NCI-H1930 (cell line): ENCODE measurements at places on chromosomes 3 and 15.

- DNase-seq, result no peak
Measured at GRCh38 chr3:18295171-18295920, 129.8 kb downstream of the SATB1 start.

DNA sequence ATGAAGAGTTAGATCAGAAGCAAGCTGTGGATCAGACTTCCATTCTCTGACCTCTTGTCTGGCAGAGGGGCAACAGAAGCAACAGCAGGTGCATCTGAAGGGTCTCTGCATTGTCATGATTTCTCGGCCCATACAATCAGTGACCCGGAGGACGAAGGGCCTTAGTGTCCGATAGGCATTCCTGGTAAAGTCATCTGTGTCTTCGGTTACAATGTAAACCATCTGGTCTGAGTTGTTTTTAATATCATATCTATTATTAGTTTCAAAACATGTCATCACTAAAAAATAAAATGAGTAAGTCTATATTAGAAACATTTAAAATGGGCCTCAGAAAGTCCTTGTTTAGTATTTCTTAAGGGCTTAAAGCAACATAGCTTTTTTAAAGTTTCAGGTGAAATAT is 38.8 kb upstream of the PLOD2 start:
- DNase-seq, result no peak

DNA sequence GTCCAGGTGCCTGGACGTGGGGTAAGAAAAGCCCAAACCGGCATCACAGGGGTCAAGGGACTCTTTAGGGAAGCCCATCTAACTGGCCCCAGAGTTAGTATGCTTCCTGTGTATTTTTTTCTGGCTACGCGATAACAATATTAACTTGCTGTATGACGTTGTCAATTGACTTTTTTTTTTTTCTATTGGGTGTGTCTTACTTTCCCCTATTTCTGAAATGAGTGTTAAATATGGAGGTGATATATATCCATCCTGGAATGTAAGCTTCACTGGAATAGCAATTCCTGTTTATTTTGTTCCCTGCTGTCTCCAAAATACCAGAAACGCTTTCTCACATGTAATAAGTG is 598 bp upstream of the GMNC start:
- DNase-seq, result no peak

GRCh38 chr3:181719991-181720680 is 8.4 kb downstream of the SOX2 start:
- no peak for DNase-seq

DNA sequence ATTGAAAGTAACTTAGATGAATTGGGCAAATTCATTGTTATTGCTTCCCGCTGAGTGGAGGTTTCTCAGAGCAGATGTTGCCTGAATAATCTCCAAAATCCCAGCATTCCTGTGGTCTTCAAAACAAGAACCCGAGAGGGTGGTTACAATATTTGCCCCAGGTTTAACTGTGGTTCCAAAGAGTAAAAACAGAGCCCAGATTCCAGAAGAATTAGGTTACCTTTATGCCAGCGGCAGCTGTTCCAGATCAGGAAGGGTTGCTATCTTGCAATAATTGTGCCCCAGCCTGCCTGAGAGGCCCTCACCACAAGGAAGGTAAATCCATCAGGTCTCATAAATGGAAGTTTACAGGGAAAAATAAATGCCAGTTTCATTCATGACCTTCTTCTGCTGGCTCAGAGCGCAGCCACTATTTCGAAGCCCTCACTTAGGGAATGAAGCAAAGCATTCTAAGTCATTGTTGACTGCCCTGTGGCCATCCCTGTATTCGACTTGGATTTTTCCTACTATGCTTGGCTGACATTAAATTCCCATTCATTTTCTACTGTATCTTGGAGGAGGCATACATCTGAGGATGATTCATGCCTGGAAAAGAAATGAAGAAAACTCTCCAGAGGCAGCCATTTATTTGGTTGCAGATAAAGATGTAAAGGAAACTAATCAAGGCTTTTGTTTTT is 54.6 kb downstream of the SSUH2 start:
- no peak for DNase-seq

DNA sequence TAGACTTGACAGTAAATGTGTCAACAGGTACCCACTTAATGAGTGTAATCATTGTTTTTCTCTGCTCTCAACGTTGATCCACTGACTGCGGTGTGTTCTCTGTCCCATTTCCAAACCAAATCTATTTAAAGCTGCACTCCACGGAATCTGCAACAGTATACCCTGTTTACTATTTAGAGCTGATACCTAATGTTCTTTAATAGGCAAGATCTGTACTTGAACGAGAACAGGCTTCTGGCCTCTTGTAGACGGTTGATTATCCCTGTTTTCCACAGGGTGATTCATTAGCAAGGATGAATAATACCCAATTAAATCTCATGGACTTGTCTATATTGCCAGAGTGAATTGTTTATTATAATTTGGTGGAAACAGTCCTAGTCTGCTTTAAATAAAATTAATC is 189.9 kb downstream of the LPP start:
- DNase-seq, result no peak

DNA sequence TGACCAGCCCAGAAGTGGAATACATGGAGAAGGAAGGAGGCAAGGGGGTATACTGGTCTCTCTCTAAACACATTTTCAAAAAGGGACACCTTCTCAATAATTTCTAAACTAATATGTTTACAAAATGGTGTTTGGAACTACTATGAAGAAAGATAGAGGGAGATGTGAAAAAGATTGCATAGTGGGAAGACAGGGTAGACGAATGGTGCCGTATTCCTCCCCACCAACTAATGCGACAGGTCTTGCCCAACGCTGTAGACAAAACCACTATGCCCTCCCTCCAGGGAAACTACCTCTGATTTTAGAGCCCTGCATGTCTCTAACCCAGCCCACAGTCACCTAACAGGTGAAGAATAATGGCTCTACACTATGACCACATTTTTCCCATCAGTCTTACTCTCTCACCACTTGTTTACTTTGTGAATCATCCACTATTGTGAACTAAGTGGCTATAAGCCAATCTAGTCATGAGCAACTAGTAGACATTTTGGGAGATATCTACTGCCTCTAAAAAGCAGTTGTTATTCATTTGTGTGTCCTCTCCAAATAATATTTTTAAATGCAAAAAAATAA is 108.2 kb upstream of the UBE2E2 start:
- no peak for DNase-seq

- no peak for DNase-seq
Measured at GRCh38 chr15:57544848-57545480, 46.7 kb upstream of the MYZAP start.

- DNase-seq, result no peak
Measured at GRCh38 chr3:14273901-14274611, 95.4 kb downstream of the LSM3 start.

DNA sequence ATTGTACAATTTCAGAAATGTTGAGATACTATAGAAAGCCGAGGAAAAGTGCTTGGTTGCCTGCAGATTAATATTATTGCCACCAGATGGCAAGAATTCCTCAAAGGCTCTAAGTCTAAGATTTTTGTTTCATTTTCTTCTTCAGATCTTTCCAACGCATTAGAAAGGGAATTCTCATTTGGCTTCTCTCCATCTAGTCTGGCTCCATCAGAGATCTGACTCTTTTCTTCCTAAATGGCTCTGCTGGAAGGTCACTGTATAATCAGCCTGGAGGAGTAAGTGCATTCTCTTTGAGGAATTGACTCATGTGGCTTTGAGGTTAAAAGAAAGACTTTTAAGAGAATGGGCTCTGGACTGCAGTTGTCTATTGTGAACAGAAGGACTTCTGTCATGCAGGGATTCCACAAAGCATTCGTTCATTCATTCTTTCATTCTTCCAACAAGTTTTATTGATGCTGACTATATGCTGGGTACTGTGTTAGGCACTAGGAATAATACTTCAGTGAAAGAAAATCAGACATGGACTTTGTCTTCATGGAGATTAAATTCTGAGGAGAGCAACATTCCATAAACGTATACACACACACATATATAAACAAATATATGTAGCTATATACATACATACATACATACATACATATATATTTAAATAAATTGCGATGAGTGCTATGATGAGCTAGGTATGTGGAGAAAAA is 55.3 kb downstream of the SLC28A2 start:
- DNase-seq, result no peak

GRCh38 chr3:28295898-28296490 is 52.5 kb upstream of the ZCWPW2 start:
- DNase-seq, result no peak

DNA sequence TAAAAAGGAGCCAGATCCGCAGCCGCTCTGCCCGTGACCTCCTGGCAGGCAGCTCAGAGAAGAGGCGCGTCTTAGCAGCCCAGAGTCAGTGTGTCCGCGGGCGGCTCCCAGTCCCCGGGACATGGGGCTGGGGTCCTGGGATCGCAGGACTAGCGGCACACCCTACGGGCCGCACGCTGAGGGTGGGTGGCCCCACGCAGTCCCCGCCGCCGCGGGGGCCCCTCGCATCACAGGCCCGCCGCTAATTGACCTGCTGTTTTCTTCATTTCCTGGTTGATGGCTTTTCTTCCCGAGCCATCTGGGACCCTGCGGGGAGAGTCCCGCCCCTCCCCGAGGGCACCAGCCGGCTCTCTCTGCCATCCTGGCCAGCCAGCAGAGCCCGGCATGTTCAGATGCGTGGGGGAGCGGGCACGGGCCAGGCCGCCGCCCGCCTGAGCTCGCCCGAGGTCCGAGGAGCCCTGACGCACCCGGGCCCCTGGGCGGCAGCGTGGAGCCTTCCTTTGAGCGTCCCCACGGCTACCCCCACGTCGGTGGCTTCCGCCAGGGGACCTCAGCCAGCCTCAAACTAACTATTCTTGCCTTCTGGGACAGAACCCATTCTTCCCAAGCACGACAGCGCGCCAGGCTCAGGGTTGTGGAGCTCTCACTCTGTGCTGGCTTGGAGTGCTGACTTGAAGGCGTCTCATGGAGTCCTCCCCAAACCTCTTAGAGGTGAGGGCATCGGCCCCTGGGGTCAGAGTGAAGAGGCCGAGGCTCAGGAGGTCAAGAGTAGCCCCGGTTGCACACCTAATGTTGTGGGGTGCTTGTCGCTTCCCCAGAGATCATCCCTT is 34.6 kb upstream of the CACNA2D3 start:
- no peak for DNase-seq

DNA sequence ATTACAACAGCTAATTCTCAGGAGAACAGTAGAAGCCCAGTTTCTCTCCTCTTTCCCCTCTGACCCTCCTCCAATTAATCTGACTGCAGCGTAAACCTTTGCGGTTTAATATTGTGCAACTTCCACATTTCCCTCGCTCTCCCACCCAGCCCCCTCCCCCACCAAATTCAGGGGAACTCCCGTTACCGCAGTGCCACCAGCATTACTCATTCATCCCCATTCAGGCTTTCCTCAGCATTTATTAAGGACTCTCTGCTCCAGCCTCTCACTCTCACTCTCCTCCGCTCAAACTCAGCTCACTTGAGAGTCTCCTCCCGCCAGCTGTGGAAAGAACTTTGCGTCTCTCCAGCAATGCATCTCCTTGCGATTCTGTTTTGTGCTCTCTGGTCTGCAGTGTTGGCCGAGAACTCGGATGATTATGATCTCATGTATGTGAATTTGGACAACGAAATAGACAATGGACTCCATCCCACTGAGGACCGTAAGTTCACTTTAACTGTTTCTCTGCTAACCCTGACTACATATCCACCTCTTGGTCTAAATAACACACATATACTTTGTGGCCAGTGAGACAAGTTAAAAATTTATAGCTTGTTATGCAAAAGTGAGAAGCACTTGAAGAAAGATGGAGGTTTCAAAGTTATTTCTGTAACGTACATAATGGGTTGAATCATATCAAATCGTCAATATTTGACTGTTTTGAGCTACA is at the start of gene PTX3:
TSS of gene PTX3 (plus strand) at position 268 of the 709 bp plus-strand sequence. CDS start at position 352, 84 bp downstream.
- DNase-seq, result no peak
